ENCODE measurements at places on chromosomes 6 and 20.

GRCh38 chr20:61990484-61990883 lies 75.2 kb downstream of the TAF4 start:
- DNase-seq = no peak

DNA sequence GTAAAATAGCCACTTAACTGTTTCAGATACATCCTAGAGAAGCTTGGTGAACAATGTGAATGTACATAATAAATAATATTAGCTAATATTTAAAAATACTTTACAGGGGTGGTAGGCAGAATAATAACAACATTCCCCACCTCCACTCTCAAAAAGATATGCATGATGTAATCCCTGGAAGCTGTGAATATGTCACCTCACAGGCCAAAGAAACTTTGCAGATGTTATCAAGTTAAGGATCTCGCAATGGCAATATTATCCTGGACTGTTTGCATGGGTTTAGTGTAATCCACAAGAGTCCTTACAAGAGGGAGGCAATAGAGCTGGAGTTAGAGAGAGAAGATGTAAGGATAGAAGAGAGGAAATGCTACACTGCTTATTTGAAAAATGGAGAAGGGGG lies 7.0 kb upstream of the PTPRK start:
- DNase-seq = no peak

GRCh38 chr6:3433005-3433404 lies 23.8 kb downstream of the SLC22A23 start:
- DNase-seq = no peak

DNA sequence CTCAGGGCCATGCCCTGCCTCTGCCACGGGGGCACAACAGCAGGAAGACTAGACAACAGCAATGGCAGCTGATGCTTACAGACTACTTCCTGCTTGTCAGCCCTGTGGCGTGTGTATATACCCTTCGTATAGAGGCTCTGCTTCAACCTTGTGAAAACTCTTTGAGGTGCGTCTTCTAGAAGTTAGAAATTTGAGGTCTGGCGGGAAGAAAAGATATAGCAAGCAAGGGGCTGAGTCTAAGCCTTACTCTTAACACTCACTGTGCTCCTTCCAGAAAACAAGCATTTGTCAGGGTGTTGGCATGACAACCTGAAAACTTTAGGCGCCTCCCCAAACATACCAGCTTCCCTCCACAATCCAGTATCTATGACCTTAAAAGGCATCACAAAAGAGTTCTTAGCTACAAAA lies 33.3 kb downstream of the JPH2 start:
- DNase-seq = peak; percentile 61

GRCh38 chr6:157152556-157152955 lies 170.8 kb downstream of the TMEM242 start:
- no peak for DNase-seq

DNA sequence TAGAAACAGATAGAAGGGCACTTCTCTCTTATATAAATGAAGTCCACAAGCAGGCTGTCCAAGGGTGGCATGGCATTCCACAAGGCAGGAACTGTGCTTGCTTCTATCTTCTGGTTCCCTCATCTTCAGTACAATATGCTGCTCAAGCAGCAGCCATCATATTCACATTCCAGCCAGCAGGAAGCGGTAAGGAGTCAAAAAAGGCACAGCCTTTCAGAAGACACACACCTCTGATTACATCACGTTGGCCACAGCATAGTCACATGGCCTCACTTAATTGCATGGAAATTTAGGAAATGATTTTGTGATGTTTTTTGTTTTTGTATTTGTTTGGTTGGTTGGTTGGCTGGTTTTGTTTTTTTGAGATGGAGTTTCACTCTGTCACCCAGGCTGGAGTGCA lies 19.0 kb downstream of the REM1 start:
- DNase-seq = no peak

DNA sequence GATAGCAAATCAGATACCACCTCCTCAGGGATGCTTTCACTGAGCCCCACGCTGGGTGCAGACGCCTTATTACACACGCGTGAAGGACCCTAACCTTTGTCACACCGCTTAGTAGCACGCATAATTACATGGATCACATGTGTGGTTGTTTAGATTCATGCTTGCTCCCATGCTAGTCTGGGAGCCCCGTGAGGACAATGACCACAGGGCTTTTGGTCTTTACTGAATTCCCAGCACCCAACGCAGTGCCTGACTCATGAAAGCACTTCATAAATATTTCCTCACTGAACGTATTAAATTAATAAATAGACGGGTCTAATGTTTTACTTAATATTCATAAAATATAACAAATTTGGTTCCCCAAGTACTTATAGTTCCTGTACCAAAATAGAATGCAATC lies 132.5 kb downstream of the ALDH8A1 start:
- DNase-seq = no peak

- DNase-seq = no peak
Measured at GRCh38 chr20:41335591-41335990, 5.0 kb upstream of the LPIN3 start.

DNA sequence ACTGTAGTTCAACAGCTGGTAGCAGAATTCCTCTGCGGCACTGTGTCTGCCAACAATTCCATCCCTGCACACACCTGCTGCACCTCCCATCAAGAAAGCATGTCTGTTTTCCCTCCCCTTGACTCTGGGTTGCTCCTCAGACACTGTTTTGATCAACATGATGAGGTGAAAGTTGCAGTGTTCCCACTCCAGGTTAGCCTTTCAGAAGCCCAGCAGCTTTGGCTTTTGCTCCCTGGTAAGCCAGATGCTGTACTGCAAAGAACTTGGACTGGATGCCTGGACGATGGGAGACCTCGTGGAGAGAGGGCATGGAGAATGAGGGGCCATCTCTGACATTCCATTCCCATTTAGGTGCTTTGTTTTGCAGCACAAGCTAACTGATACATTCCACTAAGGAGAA lies 79.1 kb upstream of the MAFB start:
- no peak for DNase-seq

GRCh38 chr6:131255911-131256310 lies 120.6 kb downstream of the AKAP7 start:
- no peak for DNase-seq

- peak; percentile 96 for DNase-seq
Measured at GRCh38 chr6:26020329-26021000, 57.9 kb downstream of the TRIM38 start.

DNA sequence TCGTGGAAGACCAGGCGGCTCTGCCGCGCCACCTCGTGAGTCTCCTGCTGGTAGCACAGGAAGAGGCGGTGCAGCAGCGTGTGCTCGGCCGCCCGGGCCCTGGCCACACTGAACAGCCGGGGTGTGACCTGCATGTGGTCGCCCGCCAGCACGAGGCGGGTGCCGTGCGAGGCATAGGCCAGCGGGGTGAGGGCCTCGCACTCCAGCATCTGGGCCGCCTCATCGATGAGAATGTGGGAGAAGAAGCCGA lies 7.0 kb downstream of the HELZ2 start:
- DNase-seq = peak; percentile 20

DNA sequence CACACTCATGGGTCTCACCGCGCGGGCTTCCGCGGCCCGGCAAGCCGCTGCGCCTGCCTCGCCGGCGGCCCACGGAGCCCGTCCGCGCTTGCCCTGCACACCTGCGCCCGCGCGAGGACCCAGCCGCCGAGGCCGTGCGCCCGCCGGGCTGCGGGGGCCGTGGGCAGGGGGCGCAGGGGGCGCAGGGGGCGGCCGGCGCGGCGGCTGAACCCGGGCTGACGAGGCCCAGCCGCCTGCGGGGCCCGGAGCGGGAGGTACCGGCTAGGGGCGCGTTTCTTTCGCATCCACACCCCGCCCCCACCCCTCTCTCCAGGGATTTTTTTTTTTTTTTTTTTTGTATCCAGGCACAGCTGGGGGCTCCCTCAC lies 43.8 kb upstream of the OSTM1 start:
- DNase-seq = no peak

GRCh38 chr20:60677819-60678218 lies 574.2 kb upstream of the CDH4 start:
- DNase-seq = no peak

DNA sequence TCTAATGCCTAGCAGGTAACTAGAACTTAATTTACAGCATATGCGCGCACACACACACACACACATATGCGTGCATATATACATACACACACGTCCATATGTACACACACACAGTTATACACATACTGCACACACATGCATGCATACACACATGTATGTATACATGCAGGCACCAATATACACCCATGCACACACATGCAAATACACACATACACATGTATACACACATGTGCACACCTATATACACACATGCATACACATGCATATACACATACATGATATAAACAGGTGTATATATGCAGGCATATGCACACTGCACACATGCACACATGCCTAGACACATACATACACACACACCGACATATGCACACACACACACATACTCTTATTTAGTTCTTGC lies 1.9 kb downstream of the CCR6 start:
- no peak for DNase-seq

- no peak for DNase-seq
Measured at GRCh38 chr6:30334075-30334783, 7.5 kb downstream of the TRIM39 start.

DNA sequence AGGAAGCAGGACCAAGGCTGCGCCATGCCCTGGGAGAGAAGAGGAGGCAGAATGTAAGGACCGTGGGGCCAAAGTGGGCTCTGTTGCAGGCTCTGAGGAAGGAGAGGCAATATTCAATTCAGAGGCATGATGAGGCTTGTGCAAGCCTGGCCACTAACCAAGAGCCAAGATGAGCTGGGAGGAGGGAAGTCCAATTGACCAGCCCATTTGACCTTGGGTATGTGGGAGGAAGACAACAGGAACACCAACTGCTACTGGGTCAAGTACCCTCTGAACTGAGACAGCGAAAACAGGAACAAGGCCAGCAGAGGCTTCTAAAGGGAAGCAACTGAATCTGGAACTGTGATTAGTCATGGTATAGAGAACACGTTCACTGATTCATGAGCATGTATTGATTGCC lies 779.6 kb downstream of the MAFB start:
- no peak for DNase-seq

- DNase-seq = peak; percentile 81
Measured at GRCh38 chr6:149834513-149835481, 29.4 kb downstream of the LRP11 start.

- no peak for DNase-seq
Measured at GRCh38 chr6:156807028-156807427, 29.9 kb downstream of the ARID1B start.

DNA sequence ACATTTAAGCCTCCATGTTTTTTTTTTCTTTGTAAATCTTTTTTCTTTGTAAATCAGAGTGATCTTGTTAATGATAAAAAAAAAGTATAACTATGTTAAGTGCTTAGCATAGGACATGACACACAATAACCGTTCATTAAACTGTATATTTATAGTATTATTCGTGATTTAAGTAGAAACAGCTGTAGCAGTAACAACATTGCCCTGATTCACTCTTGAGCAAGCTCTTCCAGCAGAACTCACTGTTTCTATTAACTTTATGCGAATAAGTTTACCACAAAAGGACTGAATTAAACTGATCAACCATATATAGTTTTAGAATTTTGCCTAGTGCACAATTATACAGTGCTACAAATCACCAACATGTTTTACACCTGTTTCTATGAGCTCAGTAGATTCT lies 1338.0 kb upstream of the EYS start:
- DNase-seq = no peak

DNA sequence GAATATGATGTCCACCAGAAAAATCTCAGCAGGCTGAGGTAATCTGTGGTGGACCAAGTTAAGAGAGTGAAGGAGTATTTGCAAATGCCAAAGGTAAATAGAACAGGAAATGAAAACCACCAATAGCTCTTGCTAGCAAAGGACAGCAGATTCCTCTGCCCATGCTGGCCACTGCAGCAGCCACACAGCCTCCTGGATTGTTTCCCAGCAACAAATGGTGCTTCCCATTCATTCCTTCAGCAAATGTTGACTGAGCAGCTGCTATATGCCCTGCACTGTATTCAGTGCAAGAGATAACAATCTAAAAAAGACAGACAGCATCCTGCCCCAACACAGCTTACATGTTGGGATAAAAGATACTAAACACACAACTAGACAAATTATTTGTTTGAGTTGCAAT lies 11.0 kb downstream of the ROS1 start:
- DNase-seq = no peak

DNA sequence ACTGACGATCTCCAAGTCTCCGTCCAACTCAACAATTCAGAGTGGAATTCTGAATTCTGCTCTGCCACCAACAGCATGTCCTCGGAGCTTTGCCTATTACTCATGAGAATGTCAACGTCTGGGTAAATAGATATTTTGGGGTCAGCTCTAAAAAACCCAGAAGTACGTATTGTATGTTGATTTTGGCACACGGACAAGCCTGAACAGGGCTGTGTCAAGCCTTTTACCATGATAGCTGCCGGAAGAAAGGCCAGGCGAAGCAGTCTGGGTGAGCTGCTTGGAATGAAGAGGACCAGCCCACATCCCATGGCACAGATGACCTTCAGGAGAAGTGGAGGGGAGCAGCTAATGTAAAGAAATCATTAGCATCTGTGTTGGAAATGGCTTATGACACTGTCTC lies 88.0 kb upstream of the JAG1 start:
- no peak for DNase-seq

GRCh38 chr20:2168946-2169345 lies 67.3 kb downstream of the STK35 start:
- DNase-seq = no peak

DNA sequence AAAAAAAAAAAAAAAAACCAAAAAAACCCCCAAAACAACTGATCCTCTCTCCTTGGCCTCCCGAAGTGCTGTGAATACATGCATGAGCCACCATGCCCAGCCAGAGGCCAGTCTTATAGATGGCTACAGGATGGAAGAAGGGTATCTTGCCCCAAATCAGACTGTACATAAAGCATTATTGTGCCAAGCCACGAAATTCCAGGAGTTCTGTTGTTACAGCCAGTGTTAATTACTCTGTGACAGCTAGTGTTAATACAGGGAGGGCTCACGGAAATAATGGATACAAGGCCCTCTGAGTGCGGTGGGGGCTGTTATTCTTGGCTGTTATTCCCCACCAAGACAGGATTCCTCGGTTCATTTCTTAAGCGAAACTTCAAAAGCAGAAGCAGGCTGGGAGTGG lies 1.4 kb upstream of the CLPSL2 start:
- DNase-seq = no peak

GRCh38 chr20:5657190-5657875 lies 92.9 kb upstream of the SHLD1 start:
- DNase-seq = peak; percentile 62

All from CD4-positive, alpha-beta T cell treated with Interleukin-4 for 1 hour (primary cell).